ENCODE measurements at places on chromosomes 7 and 10. TPM values are rescaled to one million over a fixed set of nuclear protein-coding genes. Genes with fewer than 3 reads are reported as not detected.

- H3K4me1 ChIP-seq: peaks cover 49% of the 10 kb centered on the region
- no peak overlapping the region for H3K4me3 ChIP-seq
- H3K36me3 ChIP-seq: no peaks in the 10 kb centered on the region
- H3K27me3 ChIP-seq: peaks cover 5% of the 10 kb centered on the region
Measured at GRCh38 chr10:46287846-46288477, 1.2 kb downstream of the ANTXRL start.

- H3K27me3 ChIP-seq: no peaks in the 10 kb centered on the region
- DNase-seq: no peak
Measured at GRCh38 chr7:47581804-47582763, at the start of gene TNS3. TSS of gene TNS3 (minus strand) at chr7:47582111. CDS start at chr7:47439636, 142,475 bp downstream.

The DGKI gene
- not detected for polyA plus RNA-seq

DNA sequence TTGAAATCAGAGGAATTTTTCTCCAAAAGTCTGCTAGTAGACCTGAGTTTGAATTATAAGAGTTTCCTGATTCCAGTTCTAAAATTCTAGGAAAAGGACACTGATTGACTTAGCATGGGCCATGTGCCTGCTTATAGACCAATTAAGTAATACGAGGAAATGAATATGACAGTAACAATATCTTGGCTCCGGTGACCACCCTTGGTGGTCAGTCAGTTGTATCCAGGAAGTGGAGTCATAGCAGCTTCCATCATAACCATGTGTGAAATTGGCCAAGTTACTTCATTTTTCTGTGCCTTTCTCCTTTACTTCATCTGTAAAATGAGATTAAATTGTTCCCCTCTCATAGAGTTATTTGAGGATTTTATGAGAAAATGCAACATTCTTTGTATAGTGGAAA, 66.9 kb downstream of the MTPAP start:
- no peaks in the 10 kb centered on the region for H3K36me3 ChIP-seq
- H3K4me3 ChIP-seq: no peak overlapping the region
- no peak overlapping the region for H3K27ac ChIP-seq
- DNase-seq: peak; percentile 11

The ERV3-1 gene
- polyA plus RNA-seq: 7.9 TPM

- no peak overlapping the region for H3K4me3 ChIP-seq
- H3K4me1 ChIP-seq: peaks cover 10% of the 10 kb centered on the region
- no peak for DNase-seq
Measured at GRCh38 chr10:110399106-110399964, 94.6 kb upstream of the SMNDC1 start.

All from CD14-positive monocyte (primary cell).